Epithelial cell of proximal tubule (primary cell): ENCODE measurements at places on chromosomes 5 and 9. TPM values are rescaled to one million over a fixed set of nuclear protein-coding genes. Genes with fewer than 3 reads are reported as not detected.

- no peak for DNase-seq
These were observed 655.2 kb upstream of the FAM174A start for GRCh38 chr5:99879791-99880511.

- no peak for DNase-seq
These were observed 781 bp downstream of the FOXD1 start for GRCh38 chr5:73447530-73448462.

Gene SWI5
- 25.3 and 37.4 TPM in 2 replicates for total RNA-seq

Gene GFI1B
- not detected in 2 replicates for total RNA-seq
